ENCODE measurements at places on chromosomes 2 and 18. TPM values are rescaled to one million over a fixed set of nuclear protein-coding genes. Genes with fewer than 3 reads are reported as not detected.

DNA sequence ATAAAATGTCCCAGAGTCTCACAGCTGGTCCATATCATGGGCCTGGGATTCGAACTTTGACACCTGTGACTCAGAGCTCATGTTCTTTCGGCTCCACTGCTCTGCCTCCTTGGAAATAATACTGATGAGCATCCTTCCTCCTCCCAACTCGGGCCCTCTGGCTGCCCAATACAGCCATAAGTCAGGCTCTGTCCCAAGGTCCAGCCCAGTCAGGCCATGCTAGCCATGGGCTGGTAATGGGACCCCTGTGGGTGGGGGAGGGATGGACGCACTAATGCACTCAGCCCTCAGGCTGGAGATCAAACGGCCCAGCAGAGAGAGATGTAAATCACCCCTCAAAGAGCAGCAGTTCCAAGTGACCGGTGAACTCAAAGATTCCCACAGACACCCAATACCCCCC lies 61.1 kb downstream of the DDX1 start:
- no peak for DNase-seq

Gene STON1
- total RNA-seq, result 0.92 TPM

- no peak for DNase-seq
These were observed 221.9 kb downstream of the HDAC4 start for GRCh38 chr2:239178954-239179353.

GRCh38 chr18:21183670-21184069 lies 58.4 kb upstream of the GREB1L start:
- DNase-seq, result no peak

Gene RND3
- total RNA-seq, result 45.3 TPM

Measured in Panc1 (cell line).